ENCODE measurements at places on chromosomes 6 and 20.

DNA sequence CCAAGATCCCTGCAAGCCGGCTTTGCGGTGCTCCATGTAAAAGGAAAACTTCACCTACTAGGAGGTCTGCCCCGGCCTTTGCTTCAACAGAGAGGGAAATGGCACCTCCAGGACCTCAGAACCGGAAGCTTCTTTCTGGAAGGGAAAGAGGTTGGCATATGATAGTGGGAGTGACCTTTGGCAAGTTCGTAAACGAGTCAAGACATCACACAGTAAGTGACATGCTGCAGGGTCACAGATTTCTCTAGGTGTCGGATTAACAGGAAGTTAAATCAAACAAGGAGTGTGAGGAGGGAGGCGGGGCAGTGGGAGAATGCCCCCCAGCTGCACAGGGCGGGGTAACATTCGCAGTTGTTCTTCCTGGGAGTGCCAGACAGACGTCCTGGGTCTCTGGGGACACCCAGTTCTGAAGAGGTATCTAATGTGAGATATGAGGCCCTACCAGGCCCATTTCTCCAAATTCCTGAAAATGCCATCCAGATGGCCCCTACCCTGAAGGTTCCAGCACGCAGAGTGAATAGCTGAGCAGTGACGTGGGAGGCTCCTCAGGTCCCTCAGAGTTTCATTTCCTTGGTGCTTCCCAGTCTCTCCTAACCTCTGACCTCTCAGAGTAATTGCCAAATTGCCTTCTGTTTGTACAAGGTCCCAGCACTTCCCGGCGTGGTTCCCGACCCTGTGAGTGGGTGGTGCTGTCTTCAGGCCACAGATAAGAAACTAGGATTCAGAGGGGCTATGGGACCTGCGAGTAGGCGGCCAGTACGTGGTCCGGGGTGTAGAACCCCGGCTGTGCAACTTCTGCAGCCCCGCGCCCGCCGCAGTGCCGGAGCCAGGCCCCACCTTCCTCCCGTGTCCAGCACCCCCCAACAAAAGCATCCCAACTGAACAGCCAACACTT is 1.9 kb downstream of the RRBP1 start:
- no peak for DNase-seq

DNA sequence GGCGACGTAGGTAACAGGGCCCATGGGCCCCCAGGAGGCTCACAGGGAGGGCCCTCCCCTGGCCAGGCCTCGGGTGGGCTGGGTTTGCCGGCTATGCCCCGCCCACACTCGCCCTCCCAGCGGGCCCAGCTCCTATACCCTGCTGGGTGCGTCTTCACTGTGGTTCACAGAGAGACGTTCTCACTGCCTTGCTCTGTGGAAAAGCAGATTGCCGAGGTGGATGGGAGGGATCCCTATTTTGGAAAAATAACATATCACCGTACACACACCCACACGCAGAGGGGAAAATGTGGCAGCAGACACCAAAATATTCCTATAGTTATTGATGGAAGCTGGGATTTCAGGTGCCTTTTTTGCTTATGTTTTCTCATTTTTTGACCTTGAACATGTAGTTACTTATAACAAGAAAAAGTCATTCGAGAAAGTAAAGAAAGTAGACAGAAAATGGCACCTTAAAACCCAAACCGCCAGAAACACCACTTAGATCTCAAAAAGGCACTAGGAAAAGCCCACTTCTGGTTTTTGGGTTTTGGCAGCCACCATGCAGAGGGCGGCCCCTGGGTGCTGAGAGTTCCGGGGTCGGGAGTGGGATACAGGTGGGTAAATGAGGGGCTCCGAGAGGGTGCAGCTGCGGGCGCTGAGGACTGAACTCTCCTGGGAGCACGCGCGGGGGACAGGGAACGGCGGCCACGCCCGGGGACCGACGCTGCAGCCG is 49.4 kb downstream of the TMEM242 start:
- DNase-seq, result no peak

DNA sequence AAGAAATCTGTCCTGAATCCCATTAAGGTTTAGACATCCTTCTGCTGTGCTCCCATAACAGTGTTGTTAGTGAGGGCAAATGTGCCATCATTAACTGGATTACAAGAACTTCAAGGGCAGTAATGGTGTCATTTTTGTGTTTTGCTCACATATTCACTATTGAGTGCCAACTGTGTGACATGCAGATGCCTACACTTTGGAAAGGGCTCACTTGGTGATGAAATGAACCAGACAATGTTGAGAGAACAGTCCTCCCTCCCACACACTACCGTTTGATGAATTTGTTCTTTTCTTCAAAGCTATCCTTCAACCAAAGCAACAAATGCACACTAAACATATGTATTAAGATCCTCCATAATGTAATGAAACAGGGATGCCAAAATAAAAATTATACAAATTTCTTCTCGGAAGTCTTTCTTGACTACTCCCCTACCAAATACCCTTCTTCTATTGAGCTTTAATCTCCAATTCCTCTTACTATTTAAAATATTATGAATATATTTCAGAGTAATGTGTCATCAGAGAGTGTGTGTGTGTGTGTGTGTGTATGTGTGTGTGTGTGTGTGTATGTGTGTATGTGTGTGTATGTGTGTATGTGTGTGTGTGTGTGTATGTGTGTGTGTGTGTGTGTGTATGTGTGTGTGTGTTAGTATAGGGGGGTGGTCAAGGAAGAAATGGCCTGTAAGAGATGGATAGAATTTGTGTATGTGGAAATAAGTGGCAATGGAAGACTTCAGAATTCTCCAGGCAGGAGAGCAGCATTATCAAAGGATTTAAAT is 92.3 kb upstream of the ENPP5 start:
- DNase-seq, result no peak

DNA sequence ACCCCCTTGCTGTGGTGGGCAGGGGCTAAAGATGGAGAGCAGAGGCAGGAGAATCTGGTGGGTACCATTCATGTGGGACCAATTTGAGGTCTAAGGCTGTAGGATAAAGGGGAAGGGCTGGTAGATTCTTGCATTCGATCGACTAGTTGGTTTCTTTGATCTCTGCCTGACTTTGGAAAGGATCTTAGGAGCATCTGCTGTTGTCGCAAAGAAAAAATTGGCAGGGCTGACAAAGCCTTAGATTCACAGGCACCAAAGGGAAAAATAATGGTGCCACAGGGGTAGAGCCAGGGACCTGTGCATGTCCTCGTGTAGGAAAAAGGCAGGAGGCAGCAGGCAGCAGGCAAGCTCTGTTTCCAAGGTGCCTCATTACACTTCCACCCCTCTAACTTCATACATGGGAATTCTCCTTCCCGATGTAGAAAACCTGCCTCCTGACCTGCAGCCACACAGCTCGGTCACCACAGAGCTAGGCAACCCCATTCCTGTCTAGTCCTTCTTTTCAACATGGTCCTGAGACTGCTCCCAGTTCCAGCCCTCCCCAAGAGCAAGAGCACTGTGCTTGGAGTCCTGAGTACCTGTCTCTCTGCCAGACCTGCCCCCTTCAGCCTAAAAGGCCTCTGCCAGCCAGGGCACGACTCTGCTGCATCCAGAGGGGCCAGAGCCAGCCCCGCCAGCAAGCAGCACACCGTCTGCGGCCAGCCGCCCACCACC is 71.9 kb downstream of the FGD2 start:
- DNase-seq, result no peak

DNA sequence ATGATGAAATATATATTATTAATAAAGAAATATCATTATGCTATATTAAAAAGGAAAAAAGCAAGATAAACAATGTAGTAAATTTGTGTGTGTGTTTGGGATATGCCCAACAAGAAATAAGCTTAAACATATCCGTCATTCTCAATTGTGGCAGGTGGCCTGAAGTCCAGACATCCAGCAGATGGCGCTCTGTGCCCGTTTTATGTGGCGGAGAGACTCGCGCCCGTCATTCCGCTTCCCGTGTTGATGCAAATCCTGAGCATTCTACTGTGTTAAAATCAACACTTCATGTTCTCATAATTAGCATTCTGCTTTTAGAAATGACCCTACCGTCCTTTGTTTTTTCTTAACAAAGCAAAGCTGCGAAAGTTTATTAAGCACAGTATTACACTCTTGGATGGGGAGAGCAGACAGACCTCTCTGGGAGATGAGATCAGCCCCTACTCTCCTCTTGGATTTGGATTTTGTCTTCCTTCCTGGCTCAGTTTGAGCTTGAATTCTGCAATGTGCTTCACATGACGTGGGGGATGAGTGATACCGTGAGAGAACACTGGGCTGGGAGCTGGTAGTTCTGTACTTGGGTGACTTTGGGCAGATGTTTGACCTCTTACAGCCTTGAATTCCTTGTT is 125.8 kb downstream of the MCHR2 start:
- peak; percentile 69 for DNase-seq

- DNase-seq, result no peak
Observed at GRCh38 chr6:24824142-24824938, 25.6 kb upstream of the ARMH2 start.

DNA sequence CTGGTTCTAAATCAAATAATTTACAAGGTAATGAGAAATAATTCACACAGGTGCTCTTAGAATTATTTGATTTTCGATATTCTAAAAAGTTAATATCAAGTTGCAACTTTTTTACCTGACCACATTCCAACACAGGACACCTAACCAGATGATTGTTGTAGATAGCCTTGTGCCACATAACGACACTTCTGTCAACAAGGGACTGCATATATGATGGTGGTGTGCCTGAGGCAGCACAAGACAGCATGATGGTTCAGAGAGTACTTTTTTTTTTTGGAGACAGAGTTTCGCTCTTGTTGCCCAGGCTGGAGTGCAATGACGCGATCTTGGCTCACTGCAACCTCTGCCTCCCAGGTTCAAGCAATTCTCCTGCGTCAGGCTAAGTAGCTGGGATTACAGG is 66.2 kb upstream of the TMEM30A start:
- DNase-seq, result no peak

GRCh38 chr20:47765691-47766594 is 19.3 kb downstream of the SULF2 start:
- no peak for DNase-seq

- DNase-seq, result peak; percentile 36
Observed at GRCh38 chr6:33771146-33772081, 17.5 kb downstream of the LEMD2 start.

- peak; percentile 74 for DNase-seq
Observed at GRCh38 chr6:53300656-53301551, 47.8 kb downstream of the ELOVL5 start.

DNA sequence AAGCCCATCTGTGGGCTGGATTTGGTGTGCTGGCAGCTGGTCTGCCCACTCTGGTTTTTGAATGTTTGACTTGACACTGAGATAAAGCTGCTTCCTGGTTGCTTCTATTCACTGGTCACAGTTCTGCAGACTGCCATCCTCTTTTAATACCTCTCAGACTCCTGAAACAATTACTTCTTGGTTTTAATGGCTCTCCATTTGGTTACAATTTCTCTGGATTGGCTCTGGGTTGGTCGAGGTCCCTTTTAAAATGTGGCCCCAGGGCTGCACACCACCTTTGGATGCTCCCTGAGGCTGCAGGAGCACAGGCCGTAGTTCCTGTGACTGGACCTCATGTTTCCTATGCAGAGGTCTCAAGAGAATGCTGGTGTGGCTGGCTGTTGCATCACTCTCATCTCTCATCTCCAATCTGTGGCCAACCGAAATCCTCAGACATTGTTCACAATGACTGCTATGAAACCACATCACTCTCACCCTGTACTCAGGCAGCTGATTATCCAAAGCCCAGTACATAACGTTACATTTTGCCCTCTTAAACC is 98.5 kb downstream of the INSM1 start:
- DNase-seq, result no peak

GRCh38 chr6:125637207-125637606 is 112.2 kb upstream of the HEY2 start:
- no peak for DNase-seq

GRCh38 chr20:64130876-64131275 is 23.5 kb upstream of the NPBWR2 start:
- no peak for DNase-seq

DNA sequence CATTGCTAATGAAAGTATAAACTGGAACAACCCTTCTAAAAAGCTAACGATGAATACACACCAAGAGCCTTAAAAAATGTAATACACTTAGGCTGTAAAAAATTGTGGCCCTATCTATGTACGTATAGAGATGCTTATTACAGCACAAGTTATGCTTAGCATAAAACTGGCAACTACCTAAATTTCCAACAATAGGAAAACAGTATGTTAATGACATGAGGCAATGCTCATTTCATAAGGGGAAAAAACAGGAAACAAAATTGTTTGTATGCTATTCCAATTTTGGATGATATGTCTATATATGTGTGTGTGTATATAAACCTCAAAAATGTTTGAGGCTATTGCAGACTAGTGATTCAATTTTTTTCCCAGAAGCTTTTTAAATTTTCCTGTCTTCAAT is 82.5 kb downstream of the DTNBP1 start:
- no peak for DNase-seq

DNA sequence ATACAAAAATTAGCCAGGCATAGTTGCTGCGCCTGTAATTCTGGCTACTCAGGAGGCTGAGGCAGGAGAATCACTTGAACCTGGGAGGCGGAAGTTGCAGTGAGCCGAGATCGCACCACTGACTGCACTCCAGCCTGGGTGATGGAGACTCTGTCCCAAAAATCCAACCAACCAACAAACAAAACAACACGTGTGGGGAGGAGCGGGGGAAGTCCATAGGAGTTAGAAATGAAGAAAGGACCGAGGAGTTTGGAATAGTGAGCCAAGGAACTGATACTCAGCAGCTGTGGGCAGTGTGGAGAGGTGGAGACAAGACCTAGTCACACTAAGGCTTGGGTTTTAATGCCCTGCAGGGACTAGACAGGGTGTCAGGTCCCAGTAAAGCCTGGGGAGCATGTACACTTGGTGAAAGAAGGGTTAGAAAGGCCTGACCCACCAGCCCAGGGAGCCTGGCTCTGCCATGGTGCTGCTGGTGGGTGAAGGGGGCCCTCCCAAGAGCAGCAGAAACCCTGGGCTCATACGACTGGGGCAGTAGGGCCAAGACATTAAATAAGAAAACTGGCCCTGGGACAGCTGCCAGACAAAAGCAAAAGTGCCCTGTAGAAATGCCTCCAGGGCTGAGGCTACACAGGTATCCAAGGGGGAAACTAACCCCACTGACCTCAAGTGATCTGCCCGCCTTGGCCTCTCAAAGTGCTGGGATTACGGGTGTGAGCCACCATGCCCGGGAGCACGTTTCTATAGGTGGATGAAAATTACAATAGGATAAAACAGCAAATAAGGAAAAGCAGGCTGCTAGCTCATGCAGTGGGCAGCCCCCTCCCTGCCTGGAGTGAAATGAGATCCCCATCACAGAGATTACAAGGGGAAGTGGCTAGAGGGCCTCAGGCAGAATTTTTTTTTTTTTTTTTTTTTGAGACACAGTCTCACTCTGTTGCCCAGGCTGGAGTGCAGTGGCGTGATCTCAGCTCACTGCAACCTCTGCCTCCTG is 58.0 kb downstream of the MYH7B start:
- DNase-seq, result no peak

DNA sequence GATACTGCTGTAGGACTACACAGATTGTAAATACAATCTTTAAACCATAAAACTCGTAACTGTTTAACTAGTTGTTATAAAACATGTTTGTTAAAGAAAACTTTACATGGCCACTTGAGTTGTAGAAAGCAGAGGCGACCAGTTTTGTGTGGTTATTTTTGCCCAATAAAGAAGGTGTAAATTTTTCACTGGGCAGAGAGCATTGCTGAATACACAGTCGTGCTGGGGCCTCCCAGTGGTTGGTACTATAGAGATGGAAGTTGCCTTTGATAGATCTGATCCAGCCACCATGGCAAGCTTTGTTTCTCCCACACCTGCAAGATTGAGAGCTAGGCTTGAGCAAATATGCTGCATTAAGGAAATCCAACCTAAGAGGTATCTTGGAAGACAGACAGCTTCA is 34.0 kb upstream of the YWHAB start:
- DNase-seq, result no peak

GRCh38 chr6:34234667-34235306 is 1.9 kb upstream of the HMGA1 start:
- no peak for DNase-seq

- DNase-seq, result no peak
Observed at GRCh38 chr6:89690944-89691324, 52.4 kb upstream of the LYRM2 start.

All from hippocampal formation (tissue), 2 donors.